AG20443 (cell line): ENCODE measurements at places on chromosomes 7 and 10.

DNA sequence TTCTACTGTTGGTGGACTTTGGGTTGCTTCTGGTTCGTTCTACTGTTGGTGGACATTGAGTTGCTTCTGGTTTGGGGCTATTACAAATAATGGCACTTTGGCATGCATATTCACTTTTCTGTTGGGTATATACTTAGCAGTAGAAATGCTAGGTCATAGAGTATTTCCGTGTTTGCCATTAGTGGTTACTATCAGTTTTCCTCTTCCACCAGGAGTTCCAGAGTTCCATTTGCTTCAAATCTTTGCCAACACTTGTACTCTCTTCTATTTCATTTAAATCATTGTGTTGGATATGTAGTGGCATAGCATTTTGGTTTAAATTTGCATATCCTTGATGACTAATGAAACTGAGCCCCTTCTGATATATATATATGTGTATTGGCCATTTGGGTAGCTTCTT, 15.2 kb downstream of the UBE2D1 start:
- DNase-seq = no peak

- peak; percentile 29 for DNase-seq
Observed at GRCh38 chr10:98478430-98479222, 31.9 kb upstream of the HPS1 start.

DNA sequence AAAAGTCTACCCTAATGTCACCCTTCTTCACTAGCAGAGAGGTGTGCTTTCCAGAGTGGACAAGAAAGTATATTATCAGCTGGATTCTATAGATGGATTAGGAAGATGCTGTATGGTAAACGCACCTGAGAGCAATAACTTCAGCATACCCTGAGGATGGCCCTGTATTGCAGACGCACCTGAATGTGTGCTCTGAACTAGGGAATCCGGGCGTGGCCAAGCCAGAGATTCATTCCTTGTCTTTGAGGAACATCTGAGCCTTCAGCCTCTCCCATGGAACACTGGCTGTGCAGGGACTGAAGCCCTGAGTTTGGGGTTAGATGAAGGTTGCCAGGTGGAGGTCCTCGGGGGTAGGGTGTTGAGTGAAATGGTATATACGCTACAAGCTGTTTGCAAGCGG, 66.2 kb upstream of the NFE2L3 start:
- no peak for DNase-seq

DNA sequence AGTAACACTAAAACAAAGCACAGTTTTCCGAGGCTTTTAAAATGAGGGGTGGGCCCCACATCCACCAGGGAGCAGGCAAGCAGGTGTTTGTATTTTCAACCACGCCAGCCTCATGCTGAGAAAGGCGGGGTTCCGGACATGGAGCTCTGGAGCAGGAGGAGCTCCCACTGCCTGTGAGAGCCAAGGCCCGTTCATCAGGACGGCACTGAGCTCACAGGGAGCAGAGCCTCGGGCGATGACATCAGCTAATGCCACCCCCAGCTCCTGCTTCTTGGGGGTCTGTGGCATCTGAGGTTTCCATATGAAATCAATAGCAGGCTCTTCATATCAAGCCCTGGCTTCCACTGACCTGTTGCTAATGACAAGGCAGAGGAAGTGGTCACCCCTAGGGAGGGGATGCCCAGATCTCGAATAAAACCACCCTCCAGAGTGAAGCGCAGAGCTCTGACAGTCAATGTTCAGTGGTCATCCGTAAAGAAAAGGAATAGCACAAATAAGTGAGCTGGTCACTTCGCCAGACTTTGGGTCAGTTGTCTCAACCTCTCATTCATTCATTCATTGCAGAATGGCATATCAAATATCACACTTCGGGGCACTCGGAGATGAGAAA, 89.1 kb downstream of the TNS3 start:
- DNase-seq = no peak

- DNase-seq = peak; percentile 93
Observed at GRCh38 chr10:126904818-126905701, at the start of gene DOCK1. DOCK1 (plus strand) TSS chr10:126905428; CDS start chr10:126905518, 90 bp downstream.

GRCh38 chr7:135645296-135645904, 16.9 kb upstream of the STMP1 start:
- DNase-seq = peak; percentile 56

- no peak for DNase-seq
Observed at GRCh38 chr7:121351682-121352081, 22.9 kb downstream of the WNT16 start.

DNA sequence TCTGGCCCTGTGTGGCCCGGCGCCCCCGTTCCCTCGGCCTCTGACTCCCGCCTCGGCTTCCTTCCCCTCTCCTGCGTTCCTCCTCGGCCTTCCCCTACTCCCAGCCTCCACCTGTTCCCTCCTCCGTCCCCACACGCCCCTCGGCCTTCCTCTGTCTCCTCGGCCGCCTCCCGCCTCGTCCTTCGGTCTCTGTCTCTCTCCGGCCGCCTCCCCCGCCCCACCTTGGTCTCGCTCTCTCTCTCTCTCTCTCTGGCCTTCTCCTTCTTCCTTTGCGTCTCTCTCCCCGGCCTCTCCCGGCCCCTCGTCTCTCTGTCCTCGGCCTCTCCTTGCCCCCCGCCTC, 588 bp downstream of the GET4 start:
- no peak for DNase-seq

GRCh38 chr7:95874541-95875265, 102.3 kb downstream of the DYNC1I1 start:
- DNase-seq = no peak

GRCh38 chr7:46115410-46115809, 194.3 kb upstream of the IGFBP3 start:
- DNase-seq = no peak

- no peak for DNase-seq
Observed at GRCh38 chr10:105473170-105473569, 832.1 kb downstream of the SORCS3 start.

DNA sequence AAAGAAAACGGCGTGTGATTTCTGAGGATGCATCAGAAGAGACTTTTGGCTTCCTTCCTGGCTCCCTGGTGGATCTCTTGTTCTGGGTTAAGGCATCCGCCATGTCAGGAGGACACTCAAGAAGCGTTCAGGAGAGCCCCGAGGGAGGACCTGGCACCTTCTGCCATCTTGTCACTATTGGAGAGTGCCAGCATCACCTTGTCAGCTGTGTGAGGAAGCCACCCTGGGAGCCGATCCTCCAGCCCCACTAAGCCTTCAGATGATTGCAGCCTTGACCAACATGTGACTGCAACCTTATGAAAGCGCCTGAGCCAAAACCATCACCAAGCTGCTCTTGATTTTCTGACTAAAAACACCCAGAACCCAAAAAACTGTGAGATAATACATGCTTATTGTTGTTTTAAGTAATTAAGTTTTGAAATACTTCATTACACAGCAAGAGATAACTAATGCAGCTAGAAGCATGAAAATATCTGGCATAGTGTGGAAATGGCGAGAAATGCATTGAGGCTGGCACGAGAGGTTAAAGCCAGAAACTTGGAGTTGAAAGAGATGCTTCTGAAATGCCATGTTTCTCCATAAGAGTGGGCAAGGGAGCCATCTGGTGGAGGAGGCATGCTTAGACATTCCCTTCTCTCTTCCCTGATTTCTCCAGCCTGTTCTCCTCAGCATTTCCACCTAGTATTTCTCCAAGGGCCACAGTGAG, 5.4 kb upstream of the ZFYVE27 start:
- DNase-seq = peak; percentile 75

DNA sequence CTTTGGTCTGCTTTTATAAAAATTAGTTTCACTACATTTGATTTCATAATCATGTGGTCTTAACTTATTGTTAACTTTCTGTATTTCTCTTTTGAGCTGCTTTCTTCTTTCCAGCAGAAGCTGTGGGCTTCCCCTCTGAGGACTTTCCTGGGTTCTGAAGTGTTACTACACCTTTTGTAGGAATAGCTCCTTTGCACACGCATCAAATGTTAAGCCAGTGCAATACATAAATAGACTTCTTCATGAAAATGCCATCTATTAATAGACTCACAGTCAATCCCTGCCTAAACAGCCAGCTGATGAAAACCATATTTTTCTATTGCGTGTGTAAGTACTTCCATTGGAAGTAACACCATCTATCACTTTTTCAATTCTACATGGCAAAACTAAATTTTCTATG, 1.5 kb downstream of the ABCB4 start:
- DNase-seq = no peak

- DNase-seq = no peak
Observed at GRCh38 chr10:5206799-5207198, 10.2 kb downstream of the AKR1C4 start.

GRCh38 chr7:25780904-25781303, 371.1 kb upstream of the NFE2L3 start:
- no peak for DNase-seq

DNA sequence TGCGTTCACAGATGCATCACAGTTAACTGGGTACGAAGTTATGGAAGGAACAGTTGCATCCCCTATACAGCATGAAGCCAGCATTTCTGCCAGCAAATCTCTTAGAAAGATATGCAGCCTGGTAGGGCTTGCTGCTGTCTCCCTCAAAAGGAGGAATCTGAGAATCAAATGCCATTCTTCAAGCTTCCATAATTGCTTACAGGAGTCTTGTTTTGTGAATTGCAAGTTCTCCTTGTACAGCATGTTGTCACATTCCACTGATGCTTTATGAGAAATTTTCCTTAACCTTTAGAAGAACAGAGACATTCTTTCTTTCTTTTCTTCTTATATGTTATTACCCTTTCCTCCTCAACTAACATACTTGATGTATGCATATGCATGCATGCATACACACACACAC, 134.6 kb downstream of the CHRM2 start:
- DNase-seq = no peak

DNA sequence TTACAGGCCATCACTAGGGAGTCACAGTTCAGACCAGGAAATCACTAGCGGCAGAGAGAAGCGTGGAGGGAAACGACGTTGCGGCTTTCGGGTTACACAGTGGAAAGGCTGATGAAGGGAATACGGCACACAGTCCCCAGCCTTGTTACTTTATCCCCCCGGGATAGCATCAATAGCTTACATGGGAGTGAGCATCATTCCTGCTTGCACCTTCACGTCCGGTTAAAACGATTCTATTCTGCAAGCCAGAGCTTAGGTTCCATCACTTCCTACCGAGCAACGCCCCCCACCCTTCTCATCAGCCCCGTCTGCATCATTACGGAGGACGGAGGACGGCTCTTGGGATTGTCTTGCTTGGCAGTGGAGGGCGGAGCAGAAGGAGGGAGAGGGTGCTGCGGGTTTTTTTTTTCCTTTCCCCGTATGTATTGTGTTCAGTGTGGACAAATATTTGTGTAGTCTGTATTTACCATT, 124.9 kb downstream of the CLEC2L start:
- DNase-seq = no peak

- DNase-seq = no peak
Observed at GRCh38 chr10:61702584-61702983, 39.9 kb downstream of the CABCOCO1 start.

- DNase-seq = no peak
Observed at GRCh38 chr10:1202343-1202742, 146.2 kb downstream of the WDR37 start.

- DNase-seq = no peak
Observed at GRCh38 chr10:28983799-28984198, 305.1 kb upstream of the LYZL1 start.

- DNase-seq = peak; percentile 84
Observed at GRCh38 chr7:157347217-157347904, 10.6 kb downstream of the DNAJB6 start.

DNA sequence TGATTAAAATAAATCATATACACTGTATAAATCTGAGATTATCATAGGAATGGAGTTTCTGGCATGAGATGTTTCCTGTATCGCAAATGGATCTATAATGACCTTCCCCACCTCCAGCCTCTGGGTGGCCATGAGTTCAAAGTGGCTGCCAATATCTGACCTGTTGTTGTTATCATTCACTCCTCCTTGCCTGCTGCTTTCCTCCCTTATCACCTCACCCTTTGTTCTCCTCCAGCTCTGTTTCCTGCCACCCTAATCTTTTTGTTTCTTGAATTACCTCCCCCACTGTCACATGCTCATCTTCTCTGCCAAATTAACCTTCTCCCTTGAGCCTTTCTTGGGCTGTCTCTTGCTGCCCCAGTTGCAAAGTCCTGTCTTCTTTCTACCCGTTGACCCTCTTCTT, 12.0 kb downstream of the SCD start:
- no peak for DNase-seq

DNA sequence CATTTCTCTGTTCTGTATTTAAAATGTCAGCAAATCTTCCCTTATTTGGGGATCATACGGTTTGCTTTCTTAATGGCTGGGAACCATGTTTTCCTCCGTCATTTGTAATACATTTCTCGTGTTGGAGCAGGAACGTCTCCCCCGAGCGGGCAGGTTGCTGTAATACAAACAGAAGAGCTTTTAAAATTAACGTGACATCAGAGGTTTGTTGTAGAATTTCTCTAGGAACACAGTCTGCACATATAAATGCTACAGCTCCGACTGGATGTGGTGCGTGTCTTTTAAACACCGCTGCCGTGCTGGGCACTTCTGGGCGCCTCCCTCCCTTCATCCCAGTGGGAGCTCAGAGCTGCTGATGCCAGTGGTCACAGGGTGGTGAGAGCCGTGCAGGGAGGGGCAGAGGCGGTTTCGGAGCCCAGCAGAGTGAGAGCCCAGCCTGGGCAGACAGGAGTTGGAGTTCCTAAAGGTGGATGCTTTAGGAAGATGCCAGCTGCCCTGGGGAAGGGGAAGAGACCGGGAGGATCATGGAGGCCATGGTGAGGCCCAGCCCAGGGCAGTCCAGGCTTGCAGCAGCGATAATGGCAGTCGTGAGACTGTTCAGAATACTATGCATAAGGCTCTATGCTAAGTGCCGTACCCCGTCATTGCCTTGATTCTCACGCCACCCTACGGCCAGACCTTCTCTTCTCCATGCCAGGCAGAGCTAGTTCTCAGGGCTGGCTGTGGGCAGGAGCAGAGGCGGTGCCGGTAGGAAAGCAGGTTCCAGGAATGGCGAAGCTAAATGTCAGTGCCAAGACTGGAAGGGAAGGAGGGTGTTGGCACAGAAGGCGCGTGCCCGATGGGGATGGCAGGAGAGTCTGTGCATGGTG, 96.2 kb downstream of the GLRX3 start:
- no peak for DNase-seq

- peak; percentile 69 for DNase-seq
Observed at GRCh38 chr10:49081547-49082275, 33.6 kb downstream of the VSTM4 start.
